Spleen (tissue), 13 donors: ENCODE measurements at places on chromosomes 6 and 20.

- H3K4me3 ChIP-seq: no peak overlapping the region
- peak; percentile 58 for DNase-seq
Measured at GRCh38 chr20:62831361-62831788, 14.5 kb downstream of the COL9A3 start.

DNA sequence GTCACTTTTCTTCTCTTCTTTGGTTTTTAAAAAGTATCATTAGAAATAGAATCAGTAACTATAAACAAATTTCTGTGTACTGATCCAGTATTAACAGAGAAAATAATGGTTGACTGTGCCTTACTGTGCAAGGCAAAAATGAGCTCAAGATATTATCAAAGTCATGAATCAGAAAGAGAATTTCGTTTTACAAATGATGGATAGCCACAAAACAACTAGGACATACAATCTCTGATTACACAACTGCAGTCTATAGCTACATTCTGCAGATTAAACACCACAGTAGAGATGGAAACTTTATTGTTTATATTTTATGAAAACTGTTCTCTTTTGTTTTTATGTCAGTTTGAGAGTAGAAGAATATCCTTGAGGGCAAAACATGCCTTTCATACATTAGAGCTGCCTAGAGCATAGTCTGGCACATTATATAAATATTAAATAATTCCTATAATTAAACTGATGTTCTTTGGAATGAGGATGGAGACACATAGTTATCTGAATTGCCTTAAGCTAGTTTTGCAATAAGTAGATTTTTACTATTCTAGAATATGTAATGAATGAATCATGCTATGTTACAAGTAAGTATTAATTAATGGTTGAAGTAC, 333.1 kb downstream of the LAMA2 start:
- no peaks in the 10 kb centered on the region for H3K4me1 ChIP-seq
- DNase-seq: no peak
- H3K27me3 ChIP-seq: no peaks in the 10 kb centered on the region
- H3K36me3 ChIP-seq: no peaks in the 10 kb centered on the region
- no peak overlapping the region for H3K4me3 ChIP-seq

- DNase-seq: no peak
- no peaks in the 10 kb centered on the region for H3K27me3 ChIP-seq
- H3K4me3 ChIP-seq: no peak overlapping the region
- H3K4me1 ChIP-seq: no peaks in the 10 kb centered on the region
- no peaks in the 10 kb centered on the region for H3K36me3 ChIP-seq
- H3K27ac ChIP-seq: peak overlapping the region; percentile 55
Measured at GRCh38 chr6:104532462-104532861, 327.3 kb downstream of the HACE1 start.

DNA sequence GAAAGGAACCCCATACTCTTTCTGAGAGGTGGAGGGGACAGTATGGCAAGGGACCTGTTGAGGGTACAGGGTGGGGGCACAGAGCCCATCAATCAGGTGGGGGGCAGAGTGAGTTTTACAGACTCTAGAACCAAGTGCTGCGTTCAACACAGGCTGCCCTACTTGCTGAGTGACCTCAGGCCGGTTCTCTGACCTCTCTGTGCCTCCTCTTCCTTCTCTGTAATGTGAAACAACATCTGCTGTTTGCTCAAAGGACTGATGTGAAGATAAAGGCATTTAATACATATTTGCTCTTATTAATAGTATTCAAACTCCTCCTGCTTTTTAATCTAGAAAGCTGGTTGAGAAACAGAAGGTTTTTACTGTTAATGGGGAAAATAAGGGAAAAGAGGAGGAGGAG, 25.9 kb upstream of the APMAP start:
- no peak overlapping the region for H3K4me3 ChIP-seq
- H3K4me1 ChIP-seq: no peaks in the 10 kb centered on the region
- H3K27ac ChIP-seq: no peak overlapping the region
- peak; percentile 23 for DNase-seq
- peaks cover 64% of the 10 kb centered on the region for H3K36me3 ChIP-seq

DNA sequence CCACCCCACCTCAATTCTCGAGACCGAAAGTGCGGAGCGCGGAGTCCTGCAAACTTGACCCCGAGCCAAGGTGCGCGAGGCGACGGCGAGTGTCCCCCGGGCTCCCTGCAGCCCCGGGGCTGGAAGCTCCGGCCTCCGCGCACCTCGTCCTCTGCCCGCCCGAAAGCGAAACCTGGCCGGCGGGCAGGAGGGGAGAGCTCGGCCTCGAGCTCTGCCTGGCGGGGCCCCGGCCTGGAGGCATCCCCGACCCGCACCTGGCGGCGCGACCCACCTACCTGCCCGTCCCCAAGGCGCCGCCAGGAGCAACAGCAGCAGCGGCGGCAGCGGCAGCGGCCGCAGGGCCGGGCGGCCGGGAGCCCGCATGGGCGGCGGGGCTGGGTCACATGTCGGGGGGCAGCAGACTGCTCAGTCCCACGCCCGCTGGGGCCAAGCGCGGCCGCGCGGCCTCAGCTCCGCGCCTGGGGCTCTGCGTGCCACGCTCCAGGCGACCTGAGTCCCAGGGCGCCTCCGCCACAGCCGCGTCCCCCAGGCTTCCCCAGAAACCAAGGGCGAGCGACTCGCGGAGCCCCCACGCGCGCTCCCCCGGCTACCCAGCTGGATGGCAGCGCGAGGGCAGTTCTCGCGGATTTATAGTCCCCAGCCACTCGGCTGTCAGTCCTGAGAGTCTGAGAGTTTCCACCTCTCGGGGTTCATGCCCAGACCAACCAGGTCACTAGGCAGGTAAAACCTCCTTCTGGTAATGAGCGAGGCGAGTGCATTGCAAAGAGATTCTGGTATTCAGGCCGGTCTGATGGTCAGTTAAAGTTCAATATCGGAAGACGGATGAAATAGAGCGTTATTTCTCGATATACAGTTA, at the start of gene IL20RA:
IL20RA (minus strand) TSS at position 600 of the 856 bp plus-strand sequence; CDS start at position 363, 237 bp downstream.
- peaks cover 18% of the 10 kb centered on the region for H3K4me1 ChIP-seq
- peak; percentile 80 for DNase-seq
- no peaks in the 10 kb centered on the region for H3K36me3 ChIP-seq
- no peaks in the 10 kb centered on the region for H3K27me3 ChIP-seq
